Heart left ventricle (tissue), 16 donors: ENCODE measurements at places on chromosomes 12 and 14. TPM values are rescaled to one million over a fixed set of nuclear protein-coding genes. Genes with fewer than 3 reads are reported as not detected.

- H3K27ac ChIP-seq = no peak overlapping the region
- no peak for DNase-seq
- H3K36me3 ChIP-seq = no peaks in the 10 kb centered on the region
- H3K4me1 ChIP-seq = peaks cover 4% of the 10 kb centered on the region
- no peak overlapping the region for H3K4me3 ChIP-seq
These were observed 21.9 kb upstream of the SLC15A5 start for GRCh38 chr12:16299403-16299802.

DNA sequence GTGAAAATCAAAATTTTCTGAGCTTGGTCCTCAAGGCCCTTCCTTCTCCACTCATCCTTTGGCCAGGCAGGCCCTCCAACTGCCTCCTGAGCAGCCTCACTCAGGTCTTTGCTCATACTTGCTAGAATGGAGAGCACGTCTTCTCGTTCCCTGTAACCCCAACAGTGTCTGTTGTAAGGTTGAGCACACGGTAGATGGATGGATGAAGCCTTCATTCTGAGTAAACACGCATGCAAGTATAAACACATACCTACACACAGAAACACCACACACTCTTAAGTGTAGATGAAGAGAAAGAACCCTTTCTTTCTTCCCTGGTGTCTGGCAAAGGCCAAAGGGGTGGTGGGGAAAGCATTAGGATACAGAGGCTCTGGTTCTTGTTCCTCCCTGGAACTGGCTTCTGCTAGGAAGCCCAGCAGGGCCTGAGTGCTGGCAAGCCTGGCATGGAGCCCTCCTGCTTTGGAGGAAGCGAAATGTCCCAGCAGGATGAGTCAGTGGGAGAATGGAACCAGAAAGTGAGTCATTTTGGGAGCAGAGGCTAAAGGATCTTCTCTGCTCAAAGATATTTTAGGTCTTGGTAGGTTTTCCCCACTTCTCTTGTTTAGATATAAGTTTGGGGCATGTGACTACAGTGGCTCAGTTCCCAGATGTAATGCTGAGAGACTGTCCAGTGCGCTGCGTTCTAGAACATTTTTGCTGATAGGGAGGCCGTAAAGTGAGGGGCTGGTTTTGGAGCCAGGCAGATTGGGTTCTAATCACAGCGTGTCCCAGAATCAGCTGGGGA lies 127.4 kb downstream of the CACNA1C start:
- H3K4me3 ChIP-seq = no peak overlapping the region
- peaks cover 4% of the 10 kb centered on the region for H3K36me3 ChIP-seq
- H3K27ac ChIP-seq = peak overlapping the region; percentile 76

DNA sequence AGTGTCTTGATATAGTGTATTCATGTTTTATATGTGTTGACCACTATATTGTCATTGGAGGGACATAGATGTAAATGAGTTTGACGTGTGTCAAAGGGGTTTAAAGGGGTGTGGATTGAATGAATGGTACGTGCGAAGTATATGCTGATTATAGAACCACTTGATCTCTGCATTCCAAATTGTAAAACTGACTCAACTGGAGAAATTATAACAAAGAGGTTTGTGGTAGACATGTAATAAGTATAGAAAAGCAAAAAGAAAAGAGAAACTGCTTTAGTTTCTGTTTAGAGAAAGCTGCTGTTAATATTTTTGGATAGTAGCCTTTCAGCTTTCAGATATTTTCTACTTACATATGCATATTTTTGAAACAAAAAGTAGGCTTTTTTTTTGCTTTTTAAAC lies 8.9 kb upstream of the MYRFL start:
- no peak for DNase-seq
- no peaks in the 10 kb centered on the region for H3K27me3 ChIP-seq
- H3K36me3 ChIP-seq = peaks cover 7% of the 10 kb centered on the region
- H3K27ac ChIP-seq = no peak overlapping the region
- H3K4me1 ChIP-seq = no peaks in the 10 kb centered on the region

DNA sequence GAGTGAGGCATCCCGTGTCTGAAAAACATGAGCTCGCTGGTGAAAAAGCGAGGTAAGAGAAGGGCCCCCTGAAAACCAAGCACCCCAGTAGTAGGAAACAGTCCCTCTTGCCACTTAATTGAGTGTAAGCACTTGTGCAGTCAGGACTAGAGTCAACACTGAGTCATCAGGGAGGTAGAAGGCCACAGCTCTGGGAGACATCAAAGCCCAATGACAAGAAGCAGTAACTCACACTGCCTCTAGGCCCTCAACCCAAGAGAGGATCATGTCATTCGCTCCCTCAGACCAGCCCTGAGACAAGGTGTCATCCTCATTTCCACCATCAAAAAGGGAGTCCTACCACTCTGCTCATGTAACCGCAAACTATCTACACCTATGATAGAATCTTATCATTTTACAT lies 17.8 kb downstream of the POMT2 start:
- H3K4me3 ChIP-seq = no peak overlapping the region
- no peaks in the 10 kb centered on the region for H3K4me1 ChIP-seq
- no peaks in the 10 kb centered on the region for H3K27me3 ChIP-seq
- H3K27ac ChIP-seq = no peak overlapping the region

The SERPINA1 gene
- total RNA-seq = 3.1 TPM

The TGM1 gene
- 0.95 TPM for total RNA-seq
